ENCODE measurements at places on chromosomes 3 and 15.

DNA sequence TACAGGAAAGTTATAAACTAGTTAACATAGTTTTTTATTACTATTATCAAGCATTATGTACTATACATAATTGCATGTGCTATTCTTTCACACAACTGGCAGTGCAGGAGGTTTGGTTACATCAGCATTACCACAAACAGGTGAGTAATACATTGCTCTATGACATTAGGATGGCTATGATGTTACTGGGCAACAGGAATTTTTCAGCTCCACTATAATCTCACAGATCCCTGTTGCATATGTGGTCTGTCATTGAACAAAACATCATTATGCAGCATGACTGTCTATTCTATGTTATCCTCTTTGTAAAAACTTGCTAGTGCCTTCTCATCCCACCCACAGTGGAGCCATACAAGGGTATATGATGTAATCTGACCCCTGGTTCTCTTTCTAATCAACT lies 36.5 kb upstream of the PDZRN3 start:
- DNase-seq: no peak

- no peak for DNase-seq
These were observed 342.4 kb upstream of the CTDSPL start for GRCh38 chr3:37519236-37519635.

- DNase-seq: no peak
These were observed 25.4 kb downstream of the PDIA5 start for GRCh38 chr3:123092243-123092642.

- no peak for DNase-seq
These were observed 8.5 kb downstream of the SEMA4B start for GRCh38 chr15:90209591-90209990.

- no peak for DNase-seq
These were observed 338.1 kb downstream of the GAP43 start for GRCh38 chr3:115961380-115961779.

DNA sequence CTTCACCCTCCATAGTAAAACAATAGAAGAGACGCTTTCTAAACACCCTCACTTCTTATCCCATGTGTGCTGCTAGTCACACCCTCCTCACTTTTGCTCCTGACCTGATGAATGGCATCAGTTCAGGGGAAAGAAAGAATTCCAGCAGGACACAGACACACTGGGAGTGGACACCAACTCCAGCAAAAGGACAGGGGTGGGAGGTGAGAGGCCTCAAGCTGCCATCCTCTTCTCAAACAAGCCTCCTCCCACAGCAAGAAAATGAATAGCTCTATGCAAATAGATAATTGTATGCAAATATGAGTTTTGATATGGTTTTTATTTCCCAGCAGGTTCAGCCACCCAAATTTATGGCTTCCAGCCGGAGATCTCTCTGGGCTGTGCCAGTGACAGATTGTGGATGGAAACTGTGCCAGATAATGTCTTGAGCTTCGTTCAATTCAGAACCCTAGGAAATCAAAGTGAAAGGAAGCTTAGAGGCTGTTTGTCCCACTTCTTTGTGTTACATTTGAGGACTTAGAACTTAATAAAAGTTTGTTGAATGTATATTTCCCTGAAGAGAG lies 209.3 kb upstream of the PPP2R3A start:
- no peak for DNase-seq

GRCh38 chr3:38994251-38994650 lies 57.5 kb downstream of the SCN11A start:
- DNase-seq: no peak

- no peak for DNase-seq
These were observed 17.8 kb downstream of the LRIG1 start for GRCh38 chr3:66483006-66483405.

DNA sequence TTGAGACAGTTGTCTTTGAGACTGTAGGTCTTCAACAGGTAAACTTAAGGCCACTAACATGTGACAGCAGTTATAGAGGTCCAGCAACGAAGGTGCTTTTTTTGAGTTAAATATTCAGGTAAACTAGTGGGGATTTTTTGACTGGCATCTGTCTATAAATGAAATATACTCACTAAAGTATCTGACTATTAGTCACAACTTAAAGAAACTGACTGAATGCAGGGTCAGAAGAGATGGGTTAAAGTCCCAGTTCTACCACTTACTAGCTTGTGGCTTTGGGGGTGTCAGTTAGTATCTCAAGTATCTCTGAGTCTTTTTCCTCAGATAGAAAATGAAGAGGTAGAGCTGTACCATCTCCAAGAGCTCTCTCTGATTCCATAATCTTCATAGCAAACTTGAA lies 18.0 kb downstream of the MIX23 start:
- DNase-seq: no peak

GRCh38 chr3:162395496-162395895 lies 898.9 kb downstream of the OTOL1 start:
- DNase-seq: no peak

- no peak for DNase-seq
These were observed 112.7 kb upstream of the SLC4A7 start for GRCh38 chr3:27596921-27597320.

DNA sequence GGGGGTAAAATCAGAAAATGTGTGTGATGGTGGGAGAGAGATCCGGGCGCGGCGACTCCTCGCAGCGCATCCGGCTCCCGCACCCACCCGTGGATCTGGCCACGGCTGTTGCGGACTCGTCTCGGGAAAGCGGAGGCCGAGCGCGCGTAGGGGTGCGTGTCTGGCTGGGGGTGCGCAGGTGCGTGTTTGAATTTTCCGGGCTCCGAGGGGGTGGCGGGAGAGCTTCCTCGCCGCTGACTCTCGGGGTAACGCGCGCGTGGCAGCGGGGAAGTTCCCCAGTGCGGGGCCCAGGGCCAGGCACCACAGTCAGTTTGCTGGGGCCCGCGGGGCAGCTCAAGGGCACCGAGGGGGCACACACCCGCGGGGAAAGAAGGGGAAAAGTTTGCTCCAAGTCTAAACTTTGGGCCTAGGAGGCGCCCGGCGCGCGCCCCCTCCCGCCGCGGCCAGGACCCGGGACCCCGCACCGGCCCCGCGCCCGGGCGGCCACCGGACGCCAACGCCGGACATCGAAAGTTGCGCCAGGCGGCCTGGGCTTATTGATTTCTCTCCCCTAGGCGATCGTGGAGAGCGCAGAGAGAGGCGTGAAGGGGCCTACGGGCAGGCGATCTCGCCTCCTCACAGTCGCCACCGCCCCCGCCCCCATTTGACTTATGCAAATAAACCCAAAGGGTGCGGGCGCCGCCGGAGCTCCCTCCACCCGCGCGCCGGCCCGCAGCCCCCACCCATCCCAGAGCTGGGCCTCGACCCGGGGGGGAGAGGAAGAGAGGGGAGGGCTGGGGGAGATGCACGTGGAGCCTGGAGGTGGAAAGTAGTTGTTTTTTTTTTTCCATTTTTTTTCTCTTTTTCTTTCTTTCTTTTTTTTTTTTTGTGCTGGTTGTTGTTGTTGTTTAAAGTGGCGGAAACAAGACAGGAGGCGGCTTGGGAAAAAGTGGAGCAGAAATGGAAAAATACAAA lies 639 bp downstream of the FOXP1 start:
- no peak for DNase-seq

DNA sequence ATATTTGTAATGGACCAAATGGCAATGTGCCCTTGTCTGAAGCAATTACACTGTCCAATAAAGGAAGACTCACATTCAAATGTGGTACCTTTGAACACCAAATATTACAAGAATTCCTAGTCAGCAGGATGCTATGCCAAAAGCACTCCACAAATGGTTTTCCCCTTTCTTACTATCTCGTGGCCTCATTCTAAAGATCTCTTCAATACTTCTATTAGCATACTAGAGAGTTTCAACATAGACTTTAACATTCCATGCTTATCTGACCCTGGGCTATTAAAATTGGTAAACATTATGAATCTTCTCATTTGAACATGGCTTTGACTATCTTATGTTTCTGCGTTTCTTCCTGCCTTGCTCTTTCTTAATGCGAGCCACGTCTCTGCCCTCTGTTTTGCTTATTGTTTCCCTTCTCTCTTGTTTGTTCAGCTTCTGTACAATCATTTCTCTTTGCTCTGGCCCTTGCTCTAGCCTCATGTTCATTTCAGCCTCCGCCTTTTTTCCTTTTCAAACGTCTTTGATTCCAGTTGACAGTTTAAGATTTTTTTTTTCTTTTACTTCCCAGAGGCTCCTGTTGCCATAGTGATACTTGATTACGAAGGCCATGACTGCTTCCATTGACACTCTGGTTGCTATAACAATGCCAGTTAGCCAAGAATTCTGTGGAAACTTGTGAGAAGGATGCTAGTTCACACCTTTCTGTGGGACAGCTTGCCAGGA lies 49.5 kb upstream of the SLC9A9 start:
- DNase-seq: no peak

DNA sequence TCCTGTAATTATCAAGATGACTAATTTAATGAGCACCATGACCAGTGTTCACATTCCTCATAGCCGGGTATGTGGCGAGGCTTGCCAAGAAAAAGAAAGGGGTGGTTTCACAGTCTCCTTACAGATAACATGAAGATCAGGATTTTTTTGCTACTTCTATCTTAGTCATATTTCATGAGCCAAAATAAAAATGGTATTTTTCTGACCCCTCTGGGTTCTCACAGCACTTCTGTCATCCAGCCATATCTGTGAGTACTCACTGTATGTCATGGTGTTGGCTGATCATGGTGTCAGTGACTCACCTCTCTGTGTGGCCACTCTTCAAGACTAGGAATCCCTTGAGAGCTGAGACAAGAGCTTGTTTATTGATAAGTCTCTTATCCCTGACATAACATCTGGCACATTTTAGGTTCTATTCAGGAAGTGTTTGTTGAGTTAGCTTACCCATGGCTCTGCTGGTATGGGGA lies 130.5 kb upstream of the LMCD1 start:
- no peak for DNase-seq

GRCh38 chr3:194022052-194022451 lies 113.9 kb upstream of the HES1 start:
- DNase-seq: no peak

- no peak for DNase-seq
These were observed 169.0 kb downstream of the OPA1 start for GRCh38 chr3:193761969-193762368.

- DNase-seq: no peak
These were observed 250.6 kb downstream of the RYR3 start for GRCh38 chr15:33561407-33561806.

GRCh38 chr3:190180268-190180667 lies 59.6 kb upstream of the P3H2 start:
- DNase-seq: no peak

DNA sequence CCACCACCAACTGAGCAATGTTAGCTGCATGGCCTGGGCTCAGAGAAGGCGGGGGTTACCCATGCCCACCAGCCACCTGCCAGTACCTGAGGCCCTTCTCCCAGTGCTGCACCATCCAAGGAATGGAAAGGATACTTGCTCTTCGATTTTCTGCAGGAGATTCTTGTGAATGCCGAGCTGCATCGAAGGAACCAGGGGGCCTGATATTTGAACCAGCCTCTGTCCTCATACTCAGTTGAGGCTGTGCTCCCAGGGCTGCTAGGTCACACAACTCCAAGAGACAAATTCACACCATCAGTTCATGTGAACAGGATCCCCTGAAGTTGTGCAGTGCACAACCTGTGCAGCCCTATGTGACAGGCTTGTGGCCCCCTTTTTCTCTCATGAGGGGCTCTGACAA lies 18.0 kb downstream of the PLA2G4F start:
- DNase-seq: no peak

DNA sequence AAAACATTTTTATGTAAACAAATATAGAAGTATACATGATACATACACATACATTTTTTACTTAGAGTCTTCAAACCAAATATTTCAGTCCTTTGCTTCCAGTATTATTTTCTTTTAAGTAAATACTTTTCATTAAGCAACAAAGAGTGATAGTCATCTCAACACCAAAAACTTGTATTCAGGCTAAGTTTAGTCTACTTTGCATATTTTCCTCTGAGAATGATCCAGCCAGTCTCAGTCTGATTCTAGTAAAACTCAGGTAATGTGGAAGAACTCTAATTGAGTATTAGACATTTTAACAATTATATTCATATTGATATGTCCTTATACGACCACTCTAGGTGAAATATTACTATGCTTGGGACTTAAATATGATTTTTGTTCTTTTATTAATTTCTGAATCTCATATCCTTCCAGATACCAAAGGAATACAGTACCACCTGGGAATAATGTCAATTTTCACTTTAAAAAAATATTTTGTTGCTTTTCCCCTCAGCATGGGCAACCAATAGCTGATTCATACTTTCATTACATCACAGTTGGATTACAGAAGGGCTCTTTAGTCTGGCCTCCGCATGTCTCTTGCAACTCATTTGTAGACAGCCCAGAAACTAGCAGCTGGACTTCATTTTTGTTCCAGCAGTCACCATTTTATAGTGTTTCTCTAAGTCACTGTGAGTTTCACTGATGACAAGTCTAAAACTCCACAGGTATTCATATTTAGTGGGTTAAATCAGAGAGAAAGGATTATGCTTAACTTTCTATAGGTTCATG lies 390.4 kb downstream of the ZBTB20 start:
- no peak for DNase-seq

GRCh38 chr3:127691974-127692373 lies 19.2 kb downstream of the ABTB1 start:
- DNase-seq: no peak

DNA sequence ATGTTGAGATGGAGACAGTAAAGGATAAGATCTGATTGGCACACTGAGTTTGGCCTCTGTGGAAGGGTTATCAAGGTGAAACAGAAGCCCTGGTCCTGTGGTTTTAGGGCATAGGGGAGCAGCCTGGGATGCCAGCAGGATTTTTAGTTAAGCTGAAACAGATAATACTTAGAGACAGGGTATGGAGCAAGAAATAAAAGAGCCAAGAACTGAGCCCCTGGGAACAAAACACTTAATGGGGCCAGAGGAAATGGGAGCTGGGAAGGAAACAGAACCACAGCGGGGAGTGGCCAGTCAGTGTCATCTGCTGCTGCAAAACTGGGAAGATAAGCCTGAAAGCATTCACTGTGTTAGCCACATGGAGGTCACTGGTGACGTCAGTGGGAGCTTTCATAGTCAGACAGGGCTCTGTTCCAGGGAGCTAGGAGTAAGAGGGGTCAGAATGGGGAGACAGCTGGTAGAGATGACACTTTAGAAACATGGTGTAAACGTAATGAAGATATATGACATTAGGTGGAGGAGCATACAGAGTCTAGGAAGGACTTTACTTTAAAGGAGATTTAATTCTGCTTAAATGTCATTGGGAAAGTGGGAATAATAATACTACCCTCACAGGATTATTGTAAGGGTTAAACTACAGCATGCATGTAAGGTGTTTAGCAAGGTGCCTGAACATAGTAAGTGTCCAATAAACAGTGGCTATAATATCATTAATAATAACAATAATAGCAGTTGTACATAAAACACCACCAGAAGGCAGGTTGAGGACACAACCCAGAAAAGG lies 172.7 kb upstream of the CTNNB1 start:
- no peak for DNase-seq

DNA sequence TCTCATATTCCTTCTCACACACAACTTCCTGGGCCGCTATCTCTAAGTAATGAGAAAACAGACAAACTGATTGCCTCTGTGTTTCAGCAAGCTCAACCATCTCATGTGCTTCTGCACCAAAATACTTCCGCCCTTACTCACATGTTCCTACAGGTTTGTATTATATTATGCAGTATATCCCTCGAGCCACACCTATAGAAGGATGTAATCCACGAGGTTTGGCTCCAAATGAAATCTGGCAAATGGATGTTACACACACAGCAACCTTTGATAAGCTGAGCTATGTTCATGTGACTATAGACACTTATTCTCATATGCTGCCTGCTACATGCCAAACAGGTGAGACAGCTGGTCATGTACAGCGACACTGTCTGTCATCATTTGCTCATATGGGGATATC lies 22.6 kb downstream of the CCRL2 start:
- no peak for DNase-seq
